ENCODE measurements at places on chromosomes 16 and 17. TPM values are rescaled to one million over a fixed set of nuclear protein-coding genes. Genes with fewer than 3 reads are reported as not detected.

Gene PRM1
- not detected for total RNA-seq

Gene NLRC3
- not detected for total RNA-seq

Gene TPPP3
- total RNA-seq: 0.86 TPM

Gene MARCHF10
- total RNA-seq: 0.32 TPM

Gene CCDC144A
- total RNA-seq: 10.3 TPM

Gene LYRM9
- total RNA-seq: 10.8 TPM

Gene IRX3
- total RNA-seq: 0.86 TPM

Gene AARSD1
- total RNA-seq: 16.0 TPM

Gene CSH2
- not detected for total RNA-seq

Gene HOXB4
- 1.7 TPM for total RNA-seq

Gene GCGR
- total RNA-seq: not detected

Gene SLC6A4
- not detected for total RNA-seq

Gene PRCD
- total RNA-seq: 2.2 TPM

GRCh38 chr16:54742436-54742835 is 188.2 kb upstream of the IRX5 start:
- no peak for DNase-seq

GRCh38 chr16:83083361-83083760 is 456.6 kb downstream of the CDH13 start:
- no peak for DNase-seq

DNA sequence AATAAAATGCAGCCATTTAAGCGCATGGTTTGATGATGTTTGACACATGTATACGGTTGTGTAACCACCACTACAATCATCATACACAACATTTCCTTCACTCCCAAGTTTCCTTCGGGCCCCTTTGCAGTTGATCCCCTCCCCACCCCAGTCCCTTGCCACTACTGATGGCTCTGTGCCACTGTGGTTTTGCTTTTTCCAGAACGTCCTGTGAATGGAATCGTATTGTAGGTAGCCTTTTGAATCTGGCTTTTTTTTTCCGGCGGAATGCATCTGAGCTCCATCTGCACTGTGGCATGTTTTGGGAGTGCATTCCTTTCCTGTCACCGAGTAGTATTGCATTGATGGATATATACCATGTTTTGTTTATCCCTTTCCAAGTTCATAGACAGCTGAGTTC is 15.1 kb upstream of the MAP2K3 start:
- no peak for DNase-seq

DNA sequence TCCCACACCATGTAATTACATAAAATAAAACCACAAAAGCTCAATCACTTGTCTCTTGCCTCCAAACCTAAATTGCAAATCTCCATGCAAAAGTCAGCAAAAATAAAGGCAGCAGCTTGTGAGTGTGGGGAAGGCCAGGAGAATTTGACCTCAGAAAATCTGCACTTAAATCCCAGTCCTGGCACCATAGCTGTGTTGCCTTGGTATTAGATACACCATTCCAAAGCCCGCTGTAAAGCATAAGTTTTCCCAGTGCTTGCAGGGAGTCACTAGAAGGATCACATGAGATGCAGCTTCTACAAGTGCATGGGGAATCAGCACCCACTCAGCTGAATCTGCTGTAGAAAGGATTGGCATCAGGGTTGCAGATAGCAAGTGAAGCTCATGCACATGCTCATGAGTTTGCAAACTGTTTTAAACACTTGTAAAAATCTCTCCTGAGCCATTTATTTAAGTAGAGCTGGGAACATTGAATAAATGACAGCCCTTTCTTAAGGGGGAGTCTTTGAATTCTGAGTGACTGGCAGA is 495.0 kb upstream of the HSBP1 start:
- DNase-seq: no peak

DNA sequence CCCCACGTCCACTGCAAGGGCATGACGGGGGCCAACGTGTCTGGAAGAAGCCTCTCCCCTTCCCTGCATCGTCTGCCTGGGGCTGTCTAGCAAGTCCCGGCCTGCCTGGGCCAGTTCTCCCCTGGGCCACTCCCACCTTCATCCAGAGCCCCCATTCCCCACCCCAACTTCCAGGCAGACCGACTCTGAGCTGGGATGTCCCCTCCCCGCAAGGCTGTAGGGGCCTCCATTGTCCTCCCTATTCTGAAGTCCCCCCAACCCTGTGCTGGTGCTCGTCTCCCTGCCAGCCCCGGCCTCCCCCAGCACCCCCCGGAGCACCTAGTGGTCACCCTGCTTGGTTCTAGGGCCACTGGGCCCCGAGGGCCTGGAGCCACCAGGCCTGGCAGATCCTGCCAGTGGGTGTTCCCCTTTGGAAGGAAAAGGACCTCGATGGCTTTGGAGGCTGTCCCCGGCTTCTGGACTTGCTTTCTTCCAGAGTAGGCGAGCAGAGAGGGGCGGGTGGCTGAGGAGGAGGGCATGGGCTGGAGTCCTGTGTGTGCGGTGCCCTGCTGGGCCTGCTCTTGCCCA is 4.8 kb downstream of the GLIS2 start:
- no peak for DNase-seq

GRCh38 chr16:84786605-84787262 is 33.1 kb upstream of the CRISPLD2 start:
- no peak for DNase-seq

DNA sequence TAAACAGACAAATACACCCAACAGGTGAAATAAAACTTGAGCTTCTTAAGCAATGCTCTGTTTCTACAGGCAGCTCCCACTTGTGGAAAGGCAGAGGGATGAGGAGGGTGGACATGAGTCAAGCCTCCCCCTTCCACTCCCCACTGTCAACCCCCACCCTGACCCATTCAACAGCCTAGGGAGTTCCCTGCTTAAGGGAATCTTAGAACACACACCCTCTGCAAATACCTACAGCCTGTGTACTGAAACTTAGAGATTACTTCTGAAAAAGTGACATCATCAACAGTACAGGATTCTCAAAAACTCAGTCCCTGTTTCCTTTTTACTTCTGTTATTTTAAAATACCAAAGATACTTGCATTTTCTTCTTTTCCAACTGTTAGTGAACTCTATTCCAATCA is 345.4 kb downstream of the SOX9 start:
- DNase-seq: peak; percentile 71

DNA sequence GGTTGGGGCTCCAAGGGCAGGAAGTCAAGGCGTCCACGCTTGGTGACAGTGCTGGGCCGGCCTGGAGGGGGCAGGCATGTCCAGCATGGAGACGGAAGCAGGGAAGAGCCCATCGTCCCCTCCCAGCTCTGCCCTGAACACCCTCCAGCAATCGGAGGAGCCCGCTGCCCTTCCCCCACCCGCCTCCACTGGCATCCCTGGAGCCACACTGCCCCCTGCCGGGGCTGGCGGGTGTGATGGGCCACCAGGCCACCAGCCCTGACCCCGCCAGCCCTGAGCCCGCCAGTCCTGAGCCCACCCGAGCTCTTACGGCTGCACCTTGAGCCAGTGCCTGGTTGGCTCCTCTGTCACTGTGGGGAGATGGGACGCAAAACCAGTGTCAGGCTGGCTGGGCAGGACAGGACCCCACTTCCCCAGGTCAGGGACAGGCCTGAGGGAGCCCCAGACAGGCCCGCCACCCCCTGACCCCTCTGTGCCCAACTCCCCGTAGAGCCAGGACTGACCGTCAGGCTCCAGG is 4.1 kb upstream of the CDH15 start:
- peak; percentile 71 for DNase-seq

DNA sequence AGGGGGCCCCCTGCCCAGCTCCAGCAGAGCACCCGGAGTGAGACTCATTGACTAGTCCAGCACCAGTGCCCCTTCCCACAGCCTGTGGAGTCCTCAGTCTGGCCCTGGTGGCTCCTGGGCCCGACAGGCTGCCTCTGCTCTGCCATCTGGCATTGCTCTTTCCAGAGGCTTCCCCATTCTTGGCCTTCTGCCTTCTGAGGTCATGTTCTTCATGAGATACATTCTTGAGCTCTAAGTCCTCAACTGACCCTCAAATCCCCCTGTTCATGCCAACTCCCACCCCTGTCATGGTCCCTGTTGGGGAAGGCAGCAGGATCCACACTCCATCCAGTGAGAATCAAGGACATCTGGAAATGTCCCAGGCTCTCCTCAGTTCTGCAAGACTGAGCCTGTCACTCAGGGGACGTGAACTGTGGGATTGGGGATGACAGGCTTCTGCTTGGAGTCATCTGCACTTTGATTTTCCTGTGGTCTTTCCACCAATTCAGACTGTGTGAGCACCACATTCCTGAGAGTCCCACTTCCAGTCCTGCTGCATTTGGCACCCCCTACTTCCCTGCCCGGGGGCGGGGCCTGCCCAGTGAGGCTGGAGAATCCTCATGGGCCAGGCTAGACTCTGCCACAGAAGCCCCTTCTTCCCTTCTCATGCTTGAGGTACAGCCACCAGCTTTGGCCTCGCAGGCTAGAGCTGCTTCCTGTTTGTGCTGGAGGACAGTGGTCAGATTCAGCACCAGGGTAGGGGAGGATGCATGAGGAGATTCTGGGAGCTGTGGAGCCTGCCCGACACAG is 2.7 kb downstream of the TRPV2 start:
- peak; percentile 48 for DNase-seq

- DNase-seq: no peak
Measured at GRCh38 chr17:38554430-38555350, 51.1 kb downstream of the SRCIN1 start.

- no peak for DNase-seq
Measured at GRCh38 chr17:63540590-63540989, 9.7 kb upstream of the DCAF7 start.

GRCh38 chr17:79789943-79790804 is 6.7 kb downstream of the CBX8 start:
- no peak for DNase-seq

DNA sequence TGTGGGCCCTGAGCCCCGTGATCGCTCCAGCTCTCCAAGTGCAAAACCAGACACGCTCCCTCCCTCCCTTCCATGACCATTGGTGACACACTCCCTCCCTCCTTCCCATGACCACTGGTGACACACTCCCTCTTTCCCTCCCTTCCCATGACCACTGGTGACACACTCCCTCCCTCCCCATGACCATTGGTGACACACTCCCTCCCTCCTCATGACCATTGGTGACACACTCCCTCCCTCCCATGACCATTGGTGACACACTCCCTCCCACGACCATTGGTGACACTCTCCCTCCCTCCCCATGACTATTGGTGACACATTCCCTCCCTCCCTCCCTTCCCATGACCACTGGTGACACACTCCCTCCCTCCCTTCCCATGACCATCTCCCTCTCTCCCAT is 56.3 kb downstream of the LMF1 start:
- DNase-seq: no peak

DNA sequence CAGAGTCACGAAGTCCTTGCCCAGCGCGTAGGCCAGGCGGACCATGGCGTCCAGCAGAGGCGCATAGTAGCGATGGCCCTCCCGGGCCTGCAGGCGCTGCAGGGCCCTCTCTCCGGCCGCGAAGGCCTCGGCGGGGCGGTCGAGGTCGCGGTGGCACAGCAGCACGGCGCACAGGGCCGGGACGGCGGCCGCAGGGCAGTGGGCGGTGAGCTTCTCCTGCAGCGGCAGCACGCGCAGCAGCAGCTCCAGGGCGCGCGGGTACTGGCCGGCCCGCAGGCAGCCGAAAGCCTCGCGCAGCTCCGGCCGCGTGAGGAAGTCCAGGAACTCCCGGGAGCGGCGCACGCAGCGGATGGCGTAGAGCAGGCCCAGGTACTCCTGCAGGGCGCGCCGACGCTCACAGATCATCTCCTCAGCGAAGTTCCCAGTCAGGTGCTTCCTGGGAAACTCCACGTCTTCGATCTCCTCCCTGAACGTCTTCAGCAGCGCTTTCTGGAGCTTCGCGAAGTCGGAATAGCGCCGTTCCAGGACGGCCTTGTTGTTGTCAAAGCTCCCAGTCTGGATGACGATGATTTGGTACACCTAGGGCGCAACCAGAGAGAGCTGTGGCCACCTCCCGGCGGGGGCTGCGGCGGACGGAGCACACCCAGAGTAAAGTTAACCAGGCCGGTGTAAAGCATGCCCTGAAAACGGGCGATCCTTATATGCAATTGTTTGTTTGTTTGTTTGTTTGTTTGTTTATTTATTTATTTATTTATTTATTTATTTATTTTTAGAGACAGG is 7.4 kb downstream of the SNX20 start:
- no peak for DNase-seq

- no peak for DNase-seq
Measured at GRCh38 chr16:64412578-64413280, 709.1 kb downstream of the CDH11 start.

DNA sequence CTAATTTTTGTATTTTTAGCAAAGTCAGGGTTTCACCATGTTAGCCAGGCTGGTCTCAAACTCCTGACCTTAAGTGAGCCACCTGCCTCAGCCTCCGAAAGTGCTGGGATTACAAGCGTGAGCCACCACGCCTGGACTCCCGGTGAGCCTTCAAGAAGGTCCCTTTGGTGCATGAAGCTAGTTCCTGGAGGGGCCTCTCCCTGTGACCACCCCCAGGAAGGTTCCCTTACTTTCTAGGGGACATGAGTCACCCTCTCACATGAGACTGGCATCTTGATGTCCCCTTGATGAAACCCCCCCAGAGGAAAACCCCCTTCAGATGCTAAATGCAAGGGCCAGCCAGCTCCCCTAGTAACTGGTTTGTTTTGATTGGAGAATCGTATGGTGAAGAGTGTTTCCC is 12.8 kb downstream of the CARHSP1 start:
- no peak for DNase-seq

DNA sequence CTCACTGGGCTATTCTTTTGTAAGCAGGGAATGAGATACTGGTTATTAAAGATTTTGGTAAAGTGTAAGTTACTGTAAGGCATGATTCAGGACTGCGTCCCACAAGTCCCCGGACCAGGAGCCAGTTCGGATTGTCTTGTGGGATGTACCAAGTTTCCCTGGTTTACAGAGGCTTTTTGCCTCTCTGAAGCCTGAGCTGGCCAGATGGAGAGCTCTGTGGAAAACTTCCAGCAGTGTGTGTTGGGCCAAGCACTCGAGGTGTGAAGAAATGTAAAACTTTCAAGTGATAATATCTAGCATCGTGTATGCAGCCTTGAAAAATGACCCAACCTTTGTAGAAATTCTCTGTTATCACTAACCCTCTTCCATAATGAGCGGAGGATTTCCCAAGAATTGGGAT is 2.4 kb downstream of the EPN2 start:
- DNase-seq: peak; percentile 71

DNA sequence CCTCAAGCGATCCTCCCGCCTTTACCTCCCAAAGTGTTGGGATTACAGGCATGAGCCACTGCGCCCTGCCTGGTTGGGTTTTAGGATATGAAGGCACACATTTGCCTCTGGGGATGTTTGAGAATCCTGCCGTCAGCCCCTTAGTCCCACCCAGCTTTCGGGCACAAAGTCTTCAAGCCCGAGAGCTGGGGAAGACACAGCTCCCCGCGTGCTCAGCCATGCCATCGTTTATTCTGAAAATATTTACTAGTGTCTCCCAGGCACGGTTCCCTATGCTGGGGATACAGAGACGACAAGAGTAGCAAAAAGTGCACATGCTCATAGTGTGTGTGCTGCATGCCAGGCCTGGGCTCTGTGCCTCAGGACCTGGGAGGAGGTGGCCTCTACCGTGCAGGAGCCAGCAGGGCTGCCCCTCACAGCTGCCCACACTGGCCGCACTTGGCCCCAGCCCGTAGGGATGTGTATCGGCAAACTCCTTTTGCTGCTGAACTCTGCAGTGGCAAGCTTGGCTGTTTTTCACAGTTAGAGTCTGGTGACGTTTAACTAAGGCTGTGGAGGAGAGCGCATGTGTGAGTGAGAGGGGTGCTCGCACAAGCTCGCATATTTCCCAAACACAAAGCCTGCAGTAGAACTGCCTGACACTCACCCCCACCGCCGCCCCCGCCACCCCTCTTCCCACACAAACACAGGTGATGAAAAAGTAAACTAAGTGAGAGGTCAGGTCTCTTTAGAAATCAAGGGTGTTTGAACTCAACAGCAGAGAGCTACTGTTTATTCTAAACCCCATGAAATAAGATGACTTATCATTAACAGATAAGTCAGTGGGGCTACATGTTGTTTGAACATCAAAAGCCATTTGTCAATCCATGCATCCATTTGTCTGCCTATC is 266.4 kb downstream of the MRTFB start:
- DNase-seq: peak; percentile 47

Data from fibroblast of villous mesenchyme (primary cell).